ENCODE measurements at places on chromosomes 5 and 9.

DNA sequence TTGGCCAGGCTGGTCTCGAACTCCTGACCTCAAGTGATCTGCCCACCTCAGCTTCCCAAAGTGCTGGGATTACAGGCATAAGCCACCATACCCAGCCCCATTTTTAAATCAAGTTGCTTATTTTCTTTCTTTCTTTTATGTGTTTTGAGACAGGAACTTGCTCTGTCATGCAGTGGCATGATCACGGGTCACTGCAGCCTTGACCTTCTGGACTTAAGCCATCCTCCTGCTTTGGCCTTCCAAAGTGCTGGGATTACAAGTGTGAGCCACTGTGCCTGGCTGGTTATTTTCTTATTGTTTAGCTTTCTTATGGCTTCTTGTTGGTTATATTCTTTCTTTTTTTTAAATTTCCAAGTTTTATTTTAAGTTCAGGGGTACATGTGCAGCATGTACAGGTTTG is 79.7 kb upstream of the C5orf63 start:
- H3K36me3 ChIP-seq: no peaks in the 10 kb centered on the region
- H3K4me3 ChIP-seq: no peak overlapping the region
- H3K27me3 ChIP-seq: no peaks in the 10 kb centered on the region
- no peak overlapping the region for H3K27ac ChIP-seq
- no peak for DNase-seq

GRCh38 chr9:75120686-75121085 is 32.4 kb downstream of the OSTF1 start:
- no peak for DNase-seq
- H3K27me3 ChIP-seq: no peaks in the 10 kb centered on the region
- H3K4me1 ChIP-seq: no peaks in the 10 kb centered on the region
- no peak overlapping the region for H3K4me3 ChIP-seq

DNA sequence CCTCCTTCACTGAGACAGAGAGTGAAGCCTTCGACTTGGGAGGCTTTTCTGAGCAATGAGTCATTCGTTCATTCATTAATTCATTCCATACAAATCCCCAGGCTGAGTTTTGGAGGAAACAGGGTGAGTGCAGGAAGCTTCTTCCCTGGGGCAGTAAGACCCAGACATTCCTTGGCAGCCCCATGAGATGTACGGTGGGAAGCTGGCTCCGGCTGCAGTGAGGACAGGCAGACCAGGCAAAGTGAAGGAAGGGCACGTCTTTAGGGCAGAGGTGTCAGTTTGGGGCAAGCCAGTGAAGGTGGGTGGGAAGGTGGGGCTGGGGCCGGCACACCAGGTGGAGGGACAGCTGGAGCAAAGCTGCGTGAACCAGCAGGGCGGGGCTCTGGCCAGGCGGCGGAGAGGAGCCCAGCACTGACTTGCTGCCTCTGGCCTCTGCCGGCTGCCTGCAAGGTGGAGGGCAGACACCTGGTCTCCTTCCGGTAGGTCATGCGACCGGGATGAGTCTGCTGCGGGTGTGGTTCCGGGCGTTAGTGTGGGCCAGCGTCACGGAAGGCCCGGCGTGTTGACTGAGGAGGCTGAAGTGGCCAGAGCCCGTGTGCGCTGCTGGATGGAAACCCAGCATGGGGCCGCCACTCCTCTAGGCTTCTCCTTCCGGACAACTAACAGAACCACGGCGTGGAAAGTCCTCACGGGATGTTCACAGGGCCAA is 16.6 kb downstream of the OLFM1 start:
- H3K27me3 ChIP-seq: no peaks in the 10 kb centered on the region
- H3K4me1 ChIP-seq: no peaks in the 10 kb centered on the region
- no peak for DNase-seq
- no peak overlapping the region for H3K27ac ChIP-seq
- H3K4me3 ChIP-seq: no peak overlapping the region

DNA sequence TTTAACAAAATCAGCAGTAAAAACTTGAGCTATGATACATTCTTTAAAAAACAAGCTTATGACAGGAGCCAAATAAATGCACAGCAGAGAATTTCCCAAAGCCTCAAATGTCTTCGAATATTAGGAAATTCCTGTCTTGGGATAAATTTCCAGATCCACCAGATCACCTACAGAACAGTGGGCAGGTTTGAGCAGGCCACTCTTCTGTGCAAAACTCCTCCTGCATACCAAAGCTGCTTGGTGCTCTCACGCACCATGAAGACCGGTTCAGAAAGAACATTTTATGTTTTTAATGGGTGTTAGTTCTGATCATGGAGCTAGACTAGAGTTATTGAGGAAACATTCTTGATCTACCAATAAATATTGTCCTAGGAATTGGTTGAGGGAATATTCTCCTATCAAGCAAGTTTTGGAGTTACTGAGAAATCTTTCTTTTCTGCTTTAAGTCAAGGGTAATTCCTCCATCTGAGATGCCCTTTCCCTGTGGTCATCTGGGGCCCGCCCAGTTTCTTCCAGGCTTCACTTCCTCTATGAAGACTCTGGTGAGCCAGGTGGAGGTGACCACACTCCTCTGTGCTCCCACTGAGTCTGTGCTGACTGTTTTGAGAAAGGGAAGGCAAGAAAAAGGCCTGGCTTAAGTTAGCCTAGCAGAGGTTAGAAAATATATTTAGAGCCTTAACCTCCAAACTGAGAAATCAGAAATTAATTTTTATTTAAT is 17.9 kb downstream of the TNFSF15 start:
- no peak for DNase-seq
- no peaks in the 10 kb centered on the region for H3K4me1 ChIP-seq
- H3K27me3 ChIP-seq: no peaks in the 10 kb centered on the region
- no peak overlapping the region for H3K27ac ChIP-seq
